ENCODE measurements at places on chromosomes 11 and 22.

GRCh38 chr11:87767615-87768014 lies 407.6 kb downstream of the RAB38 start:
- DNase-seq, result no peak

- no peak for DNase-seq
Observed at GRCh38 chr11:69981119-69981784, 96.9 kb upstream of the ANO1 start.

DNA sequence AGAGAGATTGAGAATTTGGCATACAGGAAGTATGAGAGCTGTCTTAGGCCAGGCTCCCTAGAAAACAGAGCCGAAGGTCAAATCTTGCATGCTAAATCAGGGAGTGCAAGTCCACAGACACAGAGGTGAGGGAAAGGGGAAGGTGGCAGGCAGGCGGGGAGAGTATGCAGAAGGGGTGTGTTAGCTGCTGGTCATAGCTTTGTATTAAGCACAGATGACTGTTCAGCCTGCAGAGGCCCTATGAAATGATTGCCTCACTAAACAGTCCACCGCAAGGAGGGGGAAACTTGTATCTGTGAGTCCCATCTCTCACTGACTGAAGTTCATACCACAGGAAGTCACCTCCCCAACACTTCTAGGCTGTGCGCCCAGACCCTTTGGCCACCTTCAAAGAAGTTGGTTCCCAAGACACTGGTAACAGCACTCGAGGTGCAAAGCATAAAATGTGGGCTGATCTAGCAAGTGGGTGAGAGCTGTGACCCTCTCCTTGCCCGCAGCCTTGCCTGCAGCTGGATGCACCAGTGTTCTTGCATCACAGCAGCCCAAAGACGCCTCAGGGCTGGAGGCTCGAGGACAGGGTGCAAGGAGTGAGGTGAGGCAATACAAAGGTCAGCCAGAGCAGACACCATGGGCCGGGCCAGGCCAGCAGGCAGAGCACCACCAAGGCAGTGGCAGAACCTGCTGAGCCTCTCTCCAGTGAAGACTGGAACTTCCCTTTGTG lies 115.3 kb upstream of the TBCEL start:
- no peak for DNase-seq

DNA sequence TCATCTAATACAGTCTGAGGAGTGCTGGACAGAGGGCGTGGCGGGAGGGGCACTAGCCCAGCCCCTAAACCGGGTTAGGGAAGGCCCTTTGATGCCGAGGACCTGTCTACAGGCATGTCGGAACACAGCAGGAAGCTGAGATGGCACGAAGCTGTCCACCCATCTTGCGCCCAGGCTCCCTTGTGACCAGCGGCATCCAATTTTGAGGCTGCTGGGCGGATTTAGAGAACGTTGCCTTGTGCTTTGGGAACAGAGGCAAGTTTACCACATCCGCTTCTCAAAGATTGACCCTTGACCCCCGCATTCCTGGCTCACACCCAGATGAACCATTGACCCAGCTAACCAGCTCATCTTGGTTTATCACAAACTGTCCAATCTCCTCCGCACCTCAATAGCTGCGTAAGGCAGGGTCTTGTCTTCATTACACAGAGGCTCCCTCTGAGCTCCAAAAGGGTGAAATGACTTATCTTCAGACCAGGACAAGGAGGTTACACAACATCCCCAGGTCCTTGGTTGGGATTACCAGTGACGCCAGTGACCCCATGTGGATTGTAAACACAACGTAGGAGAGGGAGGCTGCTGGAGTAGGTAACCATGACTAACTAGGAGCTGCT lies 4.5 kb downstream of the FAM83F start:
- DNase-seq, result no peak

DNA sequence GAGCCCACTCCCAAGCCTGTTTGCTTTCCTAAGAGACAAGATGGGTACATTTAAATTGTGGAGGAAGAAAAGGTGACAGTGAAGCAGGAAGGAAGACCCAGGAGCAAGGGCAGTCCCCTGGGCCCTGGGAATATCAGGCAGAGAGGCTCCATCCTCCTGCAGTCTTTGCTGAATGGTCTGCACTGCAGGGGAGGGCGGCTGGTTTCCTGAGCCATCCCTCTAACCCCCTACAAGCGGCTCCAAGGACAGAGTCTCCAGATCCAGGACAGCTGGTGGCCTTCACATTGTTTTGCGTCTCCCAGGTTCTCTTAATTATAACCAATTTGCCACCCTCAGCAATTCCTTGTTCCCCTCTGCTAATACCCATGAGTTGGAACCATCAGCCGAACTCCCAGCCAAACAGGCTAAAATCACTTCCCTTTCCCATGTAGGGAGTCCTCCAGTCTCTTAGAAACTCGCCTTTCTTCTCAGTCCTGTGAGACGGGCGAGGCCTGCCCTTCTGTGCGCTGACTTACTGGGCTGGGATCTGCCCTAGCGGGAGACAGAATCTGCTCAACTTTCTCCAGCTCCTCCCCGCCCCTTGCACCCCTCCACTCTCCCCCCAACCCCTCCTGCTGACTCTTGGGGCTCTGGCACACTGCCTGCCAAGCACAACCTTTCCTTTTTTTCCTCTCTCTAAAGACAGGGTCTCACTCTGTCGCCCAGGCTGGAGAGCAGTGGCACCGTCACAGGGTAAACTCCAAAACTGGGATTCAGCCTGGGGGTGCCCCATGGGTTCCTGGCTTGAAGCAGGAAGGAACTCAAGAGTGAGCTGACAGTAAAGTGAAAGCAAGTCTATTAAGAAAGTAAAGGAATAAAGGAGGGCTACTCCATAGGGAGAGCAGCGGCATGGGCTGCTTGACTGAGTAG lies 53.4 kb upstream of the EMID1 start:
- DNase-seq, result no peak

DNA sequence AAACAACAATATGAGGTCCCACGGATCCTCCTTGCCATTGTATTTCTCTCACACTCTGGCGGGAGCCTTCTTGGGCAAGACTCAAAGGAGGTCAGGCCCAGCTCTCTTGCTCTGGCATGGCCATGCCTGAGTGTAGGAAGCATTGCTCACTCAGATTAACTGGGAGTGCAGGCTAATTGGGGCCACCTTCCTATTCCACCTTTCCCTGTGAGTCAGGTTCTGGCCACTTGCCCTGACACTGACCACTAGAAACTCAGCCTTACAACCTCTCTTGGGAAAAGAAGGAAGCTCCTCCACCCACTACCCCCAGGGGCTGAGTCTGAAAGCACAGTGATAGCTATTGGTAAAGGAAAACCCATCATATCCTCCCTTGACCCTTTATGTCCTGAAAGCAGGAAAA lies 121.8 kb upstream of the NTM start:
- DNase-seq, result no peak

DNA sequence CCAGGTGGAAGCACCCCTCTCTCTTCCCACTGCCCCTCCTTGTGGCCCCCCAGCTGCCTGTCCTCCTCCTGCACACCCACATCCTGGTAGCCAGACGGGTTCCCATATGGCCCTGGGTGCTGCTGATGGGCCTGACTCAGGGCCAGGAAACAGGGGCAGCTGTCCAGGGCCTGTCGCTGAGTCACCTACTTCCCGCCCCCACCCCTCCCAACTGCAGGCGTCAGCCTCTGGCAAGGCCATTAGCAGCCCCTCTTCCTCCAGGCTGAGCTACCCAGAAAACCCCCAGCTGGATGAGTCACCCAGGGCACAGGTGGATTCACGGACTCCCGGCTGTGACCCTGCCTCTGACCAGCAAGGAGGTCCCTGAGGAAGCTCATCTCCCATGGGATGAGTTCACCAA lies 6.9 kb upstream of the GAL start:
- DNase-seq, result no peak

- no peak for DNase-seq
Observed at GRCh38 chr22:48579043-48579927, 1248.4 kb downstream of the BRD1 start.

DNA sequence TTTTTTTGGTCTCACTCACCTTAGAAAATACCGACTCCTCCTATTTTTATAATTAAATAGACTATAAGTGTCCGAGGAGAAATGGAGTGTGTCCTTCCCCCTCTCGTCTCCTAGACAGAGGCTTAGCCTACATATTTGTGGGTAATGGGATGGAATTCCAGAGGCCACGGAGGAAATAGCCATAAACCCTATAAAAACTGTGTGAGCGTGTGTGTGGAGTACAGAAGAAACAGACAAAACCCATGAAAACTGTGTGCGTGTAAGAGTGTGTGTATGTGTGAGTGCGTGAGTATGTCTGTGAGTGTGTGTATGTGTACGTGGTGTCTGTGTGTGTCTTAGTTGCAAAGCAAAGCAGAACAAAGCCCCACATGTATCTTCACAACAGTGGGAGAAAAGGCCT lies 883.5 kb downstream of the OPCML start:
- no peak for DNase-seq

GRCh38 chr11:16750417-16750816 lies 12.0 kb downstream of the C11orf58 start:
- DNase-seq, result no peak

DNA sequence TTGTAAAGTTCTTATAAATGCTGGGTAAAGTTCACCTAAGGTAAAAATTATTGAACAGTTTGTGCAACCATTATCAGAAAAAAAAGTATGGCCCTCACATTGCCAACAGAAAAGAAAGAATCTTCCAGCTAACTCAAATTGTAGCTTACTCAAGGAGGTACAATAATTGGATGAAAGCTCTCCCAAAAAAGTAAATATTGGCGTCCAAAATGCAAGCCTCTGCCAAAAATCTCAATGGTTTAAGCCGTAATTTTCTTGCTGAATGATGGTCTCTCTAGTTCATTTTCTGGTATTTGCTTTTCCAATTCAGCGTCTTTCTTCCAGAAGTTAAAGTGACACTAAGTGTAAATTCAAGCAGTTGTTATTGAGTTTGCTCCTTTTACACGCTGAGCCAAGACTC lies 727.3 kb downstream of the LRRC4C start:
- no peak for DNase-seq

GRCh38 chr22:35556666-35557065 lies 16.0 kb downstream of the RASD2 start:
- DNase-seq, result no peak

All from activated T-cell treated with anti-CD3 and anti-CD28 coated beads, Interleukin-2, amount 50 U/mL, for 1 hour (primary cell).